Left forelimb (tissue), 1 donor: ENCODE measurements at places on chromosomes 16 and 17.

DNA sequence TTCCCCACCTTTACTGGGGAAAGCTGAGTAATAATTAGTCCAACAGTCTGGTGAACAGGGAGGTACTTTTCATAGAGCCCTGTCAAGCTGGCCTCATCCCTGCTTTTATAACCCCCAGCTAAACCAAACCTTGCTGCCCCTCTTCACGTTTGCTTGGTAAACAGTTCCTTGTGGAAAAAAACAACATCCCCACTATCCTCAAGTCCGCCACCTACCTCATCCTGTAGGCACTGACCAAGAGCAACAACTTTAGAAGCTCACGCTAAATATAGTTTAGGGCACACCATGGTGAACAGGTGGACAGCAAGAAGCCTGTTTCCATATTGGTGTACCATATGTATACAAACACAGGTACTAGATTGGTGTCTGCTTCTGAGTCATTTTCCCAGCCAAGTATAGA lies 16.5 kb downstream of the NFE2L1 start:
- DNase-seq = no peak

- peak; percentile 55 for DNase-seq
Measured at GRCh38 chr17:7849130-7849750, 5.6 kb upstream of the TMEM88 start.

- DNase-seq = no peak
Measured at GRCh38 chr16:23156110-23156509, 6.9 kb upstream of the USP31 start.

GRCh38 chr17:17144061-17144460 lies 62.1 kb downstream of the PLD6 start:
- no peak for DNase-seq

DNA sequence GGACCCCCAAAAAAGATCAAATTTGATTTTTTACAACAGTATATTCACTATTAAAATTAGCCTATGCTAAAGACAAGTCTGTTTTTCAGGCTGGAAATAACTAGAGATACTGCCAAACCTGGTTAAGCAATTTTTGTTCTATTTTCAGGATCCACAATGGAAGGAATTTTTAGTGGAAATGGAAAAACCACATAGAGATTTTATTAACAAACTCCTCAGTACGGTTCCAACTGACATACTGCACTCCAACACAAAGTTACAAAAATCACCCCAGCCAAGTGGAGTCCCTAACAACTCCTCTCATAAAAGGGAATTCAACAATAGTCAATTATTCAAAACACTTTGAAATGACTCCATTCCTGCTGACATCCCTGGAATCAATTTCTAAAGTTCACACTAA lies 101.6 kb upstream of the TOB1 start:
- DNase-seq = no peak

DNA sequence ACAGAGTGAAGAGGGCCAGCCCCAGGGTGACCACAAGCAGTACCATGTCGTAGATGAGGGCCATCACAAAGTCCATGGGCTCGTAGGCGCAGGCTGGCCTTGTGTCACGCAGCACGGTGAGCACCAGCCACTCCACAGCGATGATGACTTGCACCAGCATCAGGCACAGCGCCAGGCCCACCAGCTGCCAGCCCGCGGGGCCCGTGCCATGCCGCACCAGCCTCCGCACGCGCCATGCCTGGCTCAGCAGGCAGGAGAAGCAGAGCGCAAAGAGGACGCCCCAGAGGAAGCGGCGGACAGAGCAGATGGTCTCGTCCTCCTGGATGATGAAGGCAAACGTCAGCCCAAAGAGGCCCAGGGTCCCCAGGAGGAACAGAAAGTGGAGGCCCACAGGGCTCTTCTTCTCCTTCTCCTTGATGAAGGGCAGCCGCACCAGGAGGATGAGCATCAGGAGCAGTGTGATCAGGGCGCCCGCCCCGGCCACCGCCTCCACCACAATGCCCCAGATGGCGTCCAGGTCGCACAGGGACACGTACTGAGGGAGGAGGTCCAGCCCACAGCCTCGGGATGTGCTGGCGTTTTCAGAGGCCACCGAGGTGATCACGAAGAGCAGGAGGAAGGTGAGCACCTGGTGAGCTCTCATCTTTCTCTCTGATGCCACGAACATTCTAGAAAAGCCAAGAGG lies 12.3 kb downstream of the GPRC5B start:
- no peak for DNase-seq

DNA sequence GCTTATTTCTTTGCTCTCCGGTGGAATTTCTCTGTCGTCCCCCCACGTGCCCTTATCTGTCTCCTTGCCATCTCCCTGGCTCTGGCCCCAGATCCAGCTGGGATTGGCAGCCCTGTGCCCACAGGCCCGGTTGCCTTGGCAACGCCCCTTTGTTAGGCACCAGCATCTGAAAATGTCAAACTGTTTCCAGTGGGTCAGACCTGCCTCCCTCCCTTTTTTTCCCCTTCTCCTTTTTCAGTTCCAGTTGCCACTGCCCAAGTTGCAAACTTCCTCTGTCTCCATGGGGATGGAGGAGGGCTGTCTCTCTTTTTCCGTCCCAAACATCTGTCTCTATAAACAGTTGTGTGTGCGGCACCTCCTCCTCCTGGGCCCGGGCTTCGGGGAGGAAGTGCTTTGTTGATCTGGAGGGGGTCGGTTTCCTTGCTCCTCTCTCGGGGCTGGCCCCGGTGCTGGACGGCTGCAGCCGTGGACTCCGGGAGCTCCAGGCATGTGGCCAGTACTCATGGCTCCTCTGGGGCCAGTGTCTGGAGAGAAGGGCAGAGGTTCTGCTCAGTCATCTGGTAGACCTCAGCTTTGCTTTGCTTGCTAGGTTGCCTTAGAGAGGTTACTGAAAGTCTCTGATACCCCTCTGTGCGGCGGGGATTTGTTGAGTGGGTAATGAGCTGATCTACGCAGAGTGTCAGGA lies 35.3 kb downstream of the SOCS3 start:
- DNase-seq = peak; percentile 92

GRCh38 chr16:80936410-80936809 lies 70.3 kb downstream of the CMC2 start:
- DNase-seq = peak; percentile 12

DNA sequence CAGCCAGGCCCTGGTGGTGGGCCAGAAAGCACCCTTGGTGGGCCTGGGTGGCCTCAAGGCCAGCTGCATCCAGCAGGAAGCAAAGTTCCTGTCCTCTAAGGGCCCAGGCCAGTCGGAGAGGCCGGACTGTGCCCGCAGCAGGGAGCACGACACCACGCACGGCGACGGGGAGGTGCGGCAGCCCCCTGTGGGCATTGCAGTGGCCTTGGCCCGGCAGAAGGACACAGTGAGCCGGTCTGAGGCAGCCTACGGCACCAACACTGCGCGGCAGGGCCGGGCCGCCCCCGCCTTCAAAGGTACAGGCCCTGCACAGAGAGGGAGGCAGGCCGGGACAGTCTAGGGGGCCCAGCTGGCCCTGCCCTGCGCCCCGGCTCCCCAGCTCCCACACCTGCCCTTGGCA lies 48.0 kb downstream of the BAHCC1 start:
- no peak for DNase-seq

- no peak for DNase-seq
Measured at GRCh38 chr17:31433091-31433790, 41.8 kb downstream of the RAB11FIP4 start.

- DNase-seq = no peak
Measured at GRCh38 chr17:21382560-21383495, 6.7 kb downstream of the KCNJ12 start.
